ENCODE measurements at places on chromosomes 7 and 10. TPM values are rescaled to one million over a fixed set of nuclear protein-coding genes. Genes with fewer than 3 reads are reported as not detected.

Gene TFEC
- not detected for total RNA-seq

Gene DEPP1
- total RNA-seq: 3.6 TPM

Gene RP9
- 6.4 TPM for total RNA-seq

Gene KCNIP2
- 0.57 TPM for total RNA-seq

Gene CDNF
- 1.1 TPM for total RNA-seq

Gene UCMA
- not detected for total RNA-seq

Gene OR6B1
- not detected for total RNA-seq

Gene DOCK4
- 12.5 TPM for total RNA-seq

Gene LRMDA
- total RNA-seq: 0.22 TPM

Gene INPP5A
- 54.5 TPM for total RNA-seq

Gene PRPS1L1
- total RNA-seq: not detected

Gene COL1A2
- 2,752 TPM for total RNA-seq

Gene ATOH7
- not detected for total RNA-seq

Gene ZNF467
- total RNA-seq: 0.72 TPM

Gene CYP2E1
- total RNA-seq: 3.5 TPM

Gene ASZ1
- total RNA-seq: not detected

Gene NKX1-2
- total RNA-seq: not detected

Gene ZNF804B
- total RNA-seq: not detected

Gene MPLKIP
- 9.6 TPM for total RNA-seq

Gene UNCX
- not detected for total RNA-seq

Gene DLX5
- total RNA-seq: not detected

Gene GBX1
- not detected for total RNA-seq

Gene ERVW-1
- total RNA-seq: not detected

Gene ACSM6
- not detected for total RNA-seq

Gene SLC18A3
- not detected for total RNA-seq

Gene TMEM213
- total RNA-seq: not detected

Gene CRPPA
- total RNA-seq: 2.9 TPM

Gene ARHGEF5
- 3.1 TPM for total RNA-seq

Gene RAMP3
- not detected for total RNA-seq

Gene SPDYE2
- not detected for total RNA-seq

Gene ANKRD1
- 7.0 TPM for total RNA-seq

Gene LIPK
- not detected for total RNA-seq

Gene CALML3
- not detected for total RNA-seq

Gene SKIDA1
- under 0.01 TPM for total RNA-seq

Gene HMX3
- total RNA-seq: not detected

Gene PRTFDC1
- total RNA-seq: 15.6 TPM

Gene WNT8B
- not detected for total RNA-seq

Gene TAS2R41
- total RNA-seq: 0.29 TPM

Gene HOXA11
- 17.8 TPM for total RNA-seq

Gene HOXA10
- 23.3 TPM for total RNA-seq

Gene RHOBTB1
- total RNA-seq: 31.1 TPM

Gene CRYGN
- total RNA-seq: not detected

Gene DNA2
- total RNA-seq: 2.8 TPM

Gene KLLN
- total RNA-seq: 0.66 TPM

Gene MICU1
- 57.8 TPM for total RNA-seq

Gene ANKRD2
- not detected for total RNA-seq

Gene LBX1
- not detected for total RNA-seq

Measured in placental pericyte (primary cell).